ENCODE measurements at places on chromosomes 5 and 9.

GRCh38 chr9:15764131-15764530 lies 211.3 kb downstream of the CCDC171 start:
- no peak for DNase-seq

DNA sequence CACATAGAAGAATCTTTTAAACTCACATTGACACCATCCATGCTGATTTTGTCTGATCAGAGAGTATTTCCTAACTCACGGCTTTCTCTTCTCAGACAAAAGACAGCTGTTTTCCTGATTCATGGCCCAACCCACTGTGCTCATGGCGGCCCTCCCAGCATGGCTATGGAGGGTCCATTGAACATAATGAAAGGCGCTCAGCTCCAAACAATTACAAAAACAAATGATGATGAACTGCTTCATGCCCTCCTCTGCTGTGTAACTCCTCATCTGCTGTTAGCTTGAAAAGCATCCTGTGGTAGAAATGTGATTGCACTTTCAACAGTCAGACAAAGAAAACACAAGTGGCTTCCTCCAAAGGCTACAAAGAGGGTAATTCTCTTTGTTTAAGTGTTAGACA lies 673.8 kb downstream of the PRELID2 start:
- DNase-seq, result no peak

DNA sequence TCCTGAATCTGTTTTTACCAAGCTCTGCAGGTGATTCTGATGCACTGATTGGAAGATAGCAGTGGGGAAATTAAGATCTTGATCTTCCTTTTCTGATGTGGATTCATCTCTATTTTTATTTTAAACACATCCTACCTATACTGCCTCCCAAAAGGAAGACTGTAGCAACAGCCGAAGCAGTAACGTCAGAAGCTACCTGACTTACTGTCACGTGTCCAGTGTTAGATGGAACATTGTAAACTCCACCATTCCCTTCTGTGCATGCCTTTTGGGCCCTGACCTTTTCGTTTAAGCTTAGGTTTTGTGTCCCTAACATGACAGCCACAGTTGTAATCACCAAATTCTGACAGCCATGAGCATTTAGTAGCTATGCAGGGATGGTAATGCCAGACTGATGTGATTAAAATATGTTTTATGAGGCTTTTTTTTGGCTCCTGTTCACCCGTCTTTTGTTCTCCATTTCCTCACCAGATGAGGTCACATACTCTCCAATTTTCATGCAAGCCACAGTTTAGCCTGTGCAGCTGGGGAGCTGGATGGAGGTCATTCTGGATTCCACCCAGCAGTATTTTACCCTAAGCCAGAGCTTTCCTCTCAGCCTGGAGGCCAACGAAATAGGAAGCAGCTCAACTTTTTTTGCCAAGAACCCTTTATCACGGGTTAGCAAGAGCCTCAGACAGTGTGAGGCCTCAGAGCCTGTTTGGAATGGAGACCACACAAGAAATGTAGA lies 15.6 kb upstream of the FOXD1 start:
- no peak for DNase-seq

DNA sequence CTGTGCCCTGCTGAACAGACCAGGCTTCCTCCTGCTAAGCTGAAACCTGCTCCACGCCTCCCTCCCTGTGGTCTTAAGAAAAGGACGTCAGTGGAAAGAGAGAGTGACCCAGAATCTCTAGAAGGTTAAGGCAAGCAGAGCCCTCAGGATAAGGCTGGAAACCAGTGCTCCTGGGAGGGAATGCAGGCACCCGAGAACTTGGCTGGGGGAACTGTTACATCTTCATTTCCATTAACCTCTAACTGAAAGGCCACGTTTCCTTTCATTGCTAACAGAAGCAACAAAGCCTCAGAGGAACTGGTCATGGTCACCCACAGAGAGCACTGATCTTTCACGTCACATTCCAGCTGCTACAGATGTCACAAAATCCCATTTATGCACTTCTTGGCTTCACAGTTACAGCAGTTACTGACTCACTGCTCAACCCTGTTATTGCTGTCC lies 26.1 kb upstream of the AKNA start:
- no peak for DNase-seq

DNA sequence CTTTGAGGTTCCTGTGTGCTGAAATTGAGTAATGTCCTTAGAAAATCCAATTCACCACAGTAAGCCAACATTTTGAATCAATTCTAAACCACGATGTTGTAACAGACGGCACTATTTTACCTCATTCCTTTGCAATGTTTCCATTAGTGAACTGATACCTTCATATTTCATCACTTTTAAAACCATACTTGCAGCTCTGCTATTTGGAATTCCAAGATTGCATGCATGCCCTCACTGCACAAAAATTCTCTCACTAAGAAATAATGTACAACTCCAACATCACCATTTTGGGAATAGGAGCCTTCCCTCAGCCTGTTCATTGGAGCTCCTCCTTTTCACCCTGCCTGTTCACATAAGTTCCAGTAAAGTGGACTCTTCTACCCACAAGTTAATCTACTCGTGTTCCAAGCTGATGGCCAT lies 74.8 kb upstream of the TGFBR1 start:
- no peak for DNase-seq

GRCh38 chr5:103436112-103436511 lies 126.5 kb downstream of the NUDT12 start:
- DNase-seq, result no peak

DNA sequence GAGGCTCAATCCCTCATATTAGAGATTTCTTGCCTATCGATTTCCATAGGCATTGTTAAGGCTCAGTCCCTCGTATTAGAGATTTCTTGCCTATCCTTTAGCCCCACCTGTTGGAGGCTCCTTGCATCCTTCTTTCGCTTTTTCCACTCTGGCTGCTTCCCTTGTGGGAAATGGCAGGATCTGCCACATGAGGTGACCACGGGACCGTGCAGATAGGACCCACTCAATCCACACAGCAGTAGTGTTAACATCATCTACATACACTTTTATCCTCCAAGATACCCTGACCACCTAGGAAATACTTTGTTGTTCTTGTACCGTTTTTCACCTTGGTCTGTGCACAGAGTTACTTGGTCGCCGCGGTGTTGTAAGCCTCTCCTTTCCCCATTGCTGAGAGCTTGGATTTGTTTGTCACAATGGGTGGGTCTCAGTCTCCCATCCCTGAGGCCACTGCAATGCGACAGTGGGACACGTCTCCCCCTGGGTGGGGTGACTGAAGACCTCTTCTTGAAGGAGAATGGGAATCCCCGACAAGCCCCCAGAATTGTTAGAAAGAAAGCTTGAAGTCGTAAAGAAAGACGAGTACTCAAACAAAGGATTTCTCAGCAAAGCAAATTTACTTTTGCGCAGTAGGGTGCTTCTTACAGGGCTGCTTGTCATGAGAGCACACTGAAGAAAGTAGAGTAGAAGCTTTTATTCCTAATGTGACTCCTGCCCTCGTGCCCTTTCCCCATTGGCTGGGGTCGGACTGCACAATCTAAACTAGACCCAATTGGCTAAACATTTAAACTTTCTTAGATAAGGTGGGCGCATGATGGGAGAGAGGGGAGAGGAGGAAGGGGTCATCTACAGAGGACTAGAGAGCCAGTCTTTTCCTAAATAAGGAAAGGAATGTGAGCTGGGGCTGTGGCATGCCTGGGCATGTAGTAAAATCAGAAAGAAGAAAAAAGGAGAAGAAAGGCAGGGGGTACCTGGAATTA lies 19.8 kb downstream of the IFT74 start:
- DNase-seq, result no peak

GRCh38 chr9:35114840-35115628 lies 628 bp downstream of the ATOSB start:
- no peak for DNase-seq

- no peak for DNase-seq
Observed at GRCh38 chr5:161095953-161096352, 243.9 kb upstream of the ATP10B start.

DNA sequence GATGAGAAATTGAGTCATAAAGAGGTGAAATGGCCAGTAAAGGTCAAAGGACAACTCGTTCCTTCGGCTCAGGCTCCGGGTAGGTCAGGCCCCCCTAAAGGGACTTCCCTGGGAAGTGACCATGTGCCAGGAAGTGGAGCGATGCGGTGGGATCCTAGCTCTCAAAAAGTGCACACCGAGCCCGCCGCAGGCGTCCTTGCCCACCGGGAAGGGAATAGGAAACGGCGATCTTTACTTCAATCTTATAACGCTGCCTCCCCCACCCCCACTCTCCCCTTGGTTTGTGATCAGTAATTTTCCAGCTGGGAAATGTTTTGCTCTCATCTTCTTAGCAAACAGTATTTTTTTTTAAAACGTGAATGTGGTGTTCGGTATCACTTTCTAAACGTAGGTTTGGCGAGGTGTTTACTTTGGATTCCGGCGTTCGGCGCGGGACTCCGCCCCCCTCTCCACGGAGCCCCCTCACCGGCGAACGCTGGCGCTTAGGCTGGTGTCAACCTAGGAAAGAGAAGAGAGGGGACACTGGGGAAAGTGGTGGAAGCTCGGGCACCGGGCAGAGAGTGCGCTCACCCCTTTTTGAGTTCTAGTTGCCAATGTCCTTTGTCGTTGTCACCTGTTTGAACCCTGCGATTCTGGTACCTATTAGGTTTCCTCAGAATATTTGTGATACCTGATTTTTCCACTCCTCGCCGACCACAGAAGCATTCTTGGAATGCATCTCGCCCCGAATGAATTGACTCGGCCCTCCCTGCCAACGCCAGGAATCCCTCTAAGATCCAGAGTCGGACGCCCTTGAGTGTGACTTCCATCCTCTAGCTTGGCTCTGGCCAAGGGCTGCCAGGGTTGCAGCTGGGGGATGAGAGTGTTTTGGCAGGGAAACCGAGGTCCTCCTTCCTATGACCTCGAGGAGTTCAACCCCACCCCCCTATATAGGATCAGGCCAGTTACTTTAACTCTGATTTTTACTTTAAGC lies 1.8 kb upstream of the KLF4 start:
- DNase-seq, result no peak

DNA sequence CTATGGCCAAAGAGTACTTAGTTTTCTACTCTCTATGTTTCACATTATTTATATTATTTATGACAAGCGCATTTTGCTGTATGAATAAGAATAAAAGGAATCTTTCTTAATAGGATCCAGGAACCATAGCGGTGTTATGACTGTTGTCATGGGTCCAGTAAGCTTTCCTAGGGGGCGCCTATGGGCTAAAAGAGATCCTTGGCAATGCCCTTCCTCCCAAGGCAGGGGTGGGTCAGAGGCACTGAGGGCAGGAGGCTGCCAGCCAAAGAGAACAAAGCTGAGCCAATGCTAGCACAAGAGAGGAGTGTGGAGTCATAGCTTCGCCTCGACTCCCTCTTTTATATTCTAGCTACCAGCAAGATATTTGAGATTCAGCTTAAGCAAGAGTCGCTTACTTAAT lies 98.4 kb upstream of the GNAQ start:
- DNase-seq, result no peak

GRCh38 chr9:36144309-36145232 lies 8.0 kb downstream of the GLIPR2 start:
- DNase-seq, result no peak

DNA sequence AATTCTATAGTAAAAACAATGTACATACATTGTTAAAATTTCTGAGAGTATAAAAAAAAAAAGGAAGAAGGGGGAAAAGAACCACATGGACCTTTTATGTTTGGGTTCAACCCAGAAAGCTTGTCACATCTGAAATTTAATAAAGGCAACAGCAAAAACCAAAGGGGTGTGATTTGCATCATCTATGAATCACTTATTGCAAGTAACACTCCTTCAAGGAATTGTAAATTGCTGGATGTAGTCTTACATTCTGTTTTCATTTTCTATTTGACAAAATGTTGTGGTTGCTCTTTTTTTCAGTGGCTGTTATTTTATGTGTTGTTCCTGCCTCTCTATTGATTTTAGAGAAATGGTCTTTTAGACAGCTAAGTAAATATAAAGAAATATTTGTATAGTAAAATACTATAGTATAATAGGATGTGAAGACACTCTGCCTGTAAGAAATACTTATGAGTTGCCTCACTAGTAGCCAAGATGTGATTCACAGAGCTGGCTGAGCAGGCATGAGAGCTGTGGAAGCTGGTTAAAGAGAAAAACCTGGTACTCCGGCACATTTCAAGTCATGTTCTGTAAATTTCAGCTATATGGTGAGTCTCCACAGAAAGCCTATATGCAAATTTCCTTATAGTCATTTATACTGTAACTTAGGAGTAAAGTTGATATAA lies 131.1 kb upstream of the CNTLN start:
- DNase-seq, result no peak

GRCh38 chr5:59040024-59040803 lies 457.3 kb downstream of the RAB3C start:
- DNase-seq, result no peak

DNA sequence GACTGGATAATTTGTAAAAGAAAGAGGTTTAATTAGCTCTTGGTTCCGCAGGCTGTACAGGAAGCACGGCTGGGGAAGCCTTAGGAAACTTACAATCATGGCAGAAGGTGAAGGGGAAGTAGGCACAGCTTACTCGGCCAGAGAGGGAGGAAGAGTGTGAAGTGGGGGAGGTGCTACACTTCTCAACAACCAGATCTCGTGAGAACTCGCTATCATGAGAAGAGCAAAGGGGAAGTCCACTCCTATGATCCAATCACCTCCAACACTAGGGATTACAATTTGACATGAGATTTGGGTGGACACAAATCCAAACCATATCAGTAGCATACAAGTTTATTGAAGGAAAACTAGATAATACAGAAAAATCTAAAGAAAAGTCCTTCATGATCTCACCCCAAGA lies 39.9 kb downstream of the NEURL1B start:
- DNase-seq, result no peak

DNA sequence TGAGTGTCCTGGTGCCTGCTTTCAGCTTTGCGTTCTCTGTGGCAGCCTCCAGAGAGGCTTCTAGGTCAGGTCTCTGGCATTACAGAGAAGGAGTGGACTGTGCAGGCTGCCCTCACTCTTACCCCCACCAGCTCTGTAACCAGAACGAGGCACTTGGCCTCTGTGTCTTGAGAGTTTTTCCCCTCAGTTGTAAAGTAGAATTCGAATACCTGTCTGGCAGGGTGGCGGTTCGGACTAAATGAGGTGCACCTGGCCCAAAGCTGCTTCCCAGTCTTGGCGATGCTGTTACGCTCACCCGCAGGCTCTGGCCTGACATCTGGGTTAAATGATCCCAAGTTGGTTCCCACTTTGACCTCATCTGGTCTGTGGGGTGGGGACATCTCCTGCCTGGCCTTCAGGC lies 40.1 kb downstream of the FAM78A start:
- no peak for DNase-seq

GRCh38 chr9:128206484-128206883 lies 3.3 kb downstream of the DNM1 start:
- no peak for DNase-seq

- DNase-seq, result no peak
Observed at GRCh38 chr9:91477106-91477505, 53.5 kb upstream of the NFIL3 start.
